ENCODE measurements at places on chromosomes 7 and 10.

DNA sequence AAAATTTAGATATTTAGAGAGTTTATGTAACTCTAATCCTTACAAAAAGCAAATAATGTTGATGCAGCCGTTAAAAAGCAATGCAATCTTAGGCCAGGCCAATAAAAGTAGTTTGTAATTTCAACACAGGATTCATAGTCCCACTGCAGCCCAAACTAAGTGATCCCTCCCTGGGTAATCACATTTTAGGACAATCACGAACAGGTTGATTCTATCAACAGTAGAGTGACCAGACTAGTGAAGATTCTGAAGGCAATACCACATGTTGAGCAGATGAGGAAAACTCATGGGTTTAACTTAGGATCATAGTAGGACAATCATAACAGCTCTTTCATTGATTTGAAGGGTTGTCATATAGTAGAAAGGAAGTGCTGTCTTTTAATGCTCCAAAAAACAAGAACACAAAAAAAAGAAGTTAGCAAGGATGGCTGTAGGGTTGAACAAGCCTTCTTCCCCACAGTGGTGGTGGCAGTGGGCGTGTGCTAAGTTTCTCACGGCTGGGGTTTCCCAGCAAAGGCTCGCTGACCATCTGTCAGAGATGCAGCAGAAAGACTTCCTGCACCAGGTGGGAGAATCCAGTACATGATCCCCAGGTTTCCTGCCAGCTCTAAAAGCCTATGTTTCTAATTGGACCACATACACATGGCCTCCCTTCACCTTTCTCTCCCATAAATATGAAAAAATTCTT lies 212.2 kb downstream of the CHRM2 start:
- DNase-seq = no peak

DNA sequence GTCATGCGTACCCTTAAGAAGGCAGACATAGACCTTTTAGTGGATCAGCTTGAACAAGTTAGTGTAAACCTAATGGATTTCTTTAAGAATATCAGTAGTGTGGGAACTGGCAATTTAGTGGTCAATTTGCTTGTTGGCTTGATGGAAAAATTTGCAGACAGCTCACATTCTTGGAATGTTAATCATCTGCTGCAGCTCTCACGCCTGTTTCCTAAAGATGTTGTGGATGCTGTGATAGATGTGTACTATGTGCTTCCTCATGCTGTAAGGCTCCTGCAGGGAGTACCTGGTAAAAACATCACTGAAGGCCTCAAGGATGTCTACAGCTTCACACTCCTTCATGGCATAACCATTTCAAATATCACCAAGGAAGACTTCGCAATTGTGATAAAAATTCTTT lies 103.4 kb downstream of the ABCA13 start:
- DNase-seq = no peak

- DNase-seq = no peak
Measured at GRCh38 chr7:135160858-135161653, 9.5 kb downstream of the CYREN start.

DNA sequence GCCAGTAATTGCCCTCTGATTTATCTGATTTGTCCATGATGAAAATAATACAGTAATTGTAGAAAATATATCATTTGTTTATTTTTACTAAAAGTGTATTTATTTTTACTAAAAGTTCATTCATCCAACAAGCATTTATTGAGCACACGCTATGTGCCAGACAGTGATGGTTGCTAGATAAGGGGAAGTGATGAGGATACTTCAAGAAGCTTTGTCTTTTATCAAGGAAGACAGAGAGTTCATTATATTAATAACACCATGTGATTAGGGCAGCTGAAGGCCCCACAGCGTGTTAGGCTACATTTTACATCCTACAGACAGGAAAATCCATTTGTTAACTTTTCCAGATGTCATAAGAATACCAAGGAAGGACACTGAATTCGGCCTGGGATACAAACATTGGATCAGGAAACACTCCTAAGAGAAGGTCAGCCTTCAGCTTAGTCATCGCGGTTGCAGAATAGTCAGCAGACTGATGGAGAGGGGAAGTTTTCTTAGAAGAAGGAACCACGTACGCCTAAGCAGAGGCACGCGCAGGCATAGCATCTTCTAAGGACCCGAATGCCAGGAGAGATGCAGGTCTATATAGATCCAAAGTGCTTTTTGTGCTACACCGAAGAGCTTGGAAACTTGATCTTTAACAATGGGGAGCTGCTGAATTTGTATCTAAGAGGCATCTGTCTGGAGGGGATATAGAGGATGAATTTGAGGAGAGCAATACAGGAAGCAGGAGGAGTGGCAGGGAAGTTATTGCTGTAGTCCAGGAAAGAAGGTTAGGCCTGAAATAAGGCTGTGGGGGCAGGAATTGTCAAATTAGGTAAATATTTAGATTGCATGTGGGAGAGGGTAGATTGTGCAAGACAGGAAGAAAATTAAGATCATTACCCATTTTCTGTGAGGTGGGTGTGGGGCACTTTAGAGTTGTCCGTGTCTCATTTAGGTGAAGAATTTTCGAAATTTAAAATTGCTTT lies 85.7 kb downstream of the LRGUK start:
- no peak for DNase-seq

DNA sequence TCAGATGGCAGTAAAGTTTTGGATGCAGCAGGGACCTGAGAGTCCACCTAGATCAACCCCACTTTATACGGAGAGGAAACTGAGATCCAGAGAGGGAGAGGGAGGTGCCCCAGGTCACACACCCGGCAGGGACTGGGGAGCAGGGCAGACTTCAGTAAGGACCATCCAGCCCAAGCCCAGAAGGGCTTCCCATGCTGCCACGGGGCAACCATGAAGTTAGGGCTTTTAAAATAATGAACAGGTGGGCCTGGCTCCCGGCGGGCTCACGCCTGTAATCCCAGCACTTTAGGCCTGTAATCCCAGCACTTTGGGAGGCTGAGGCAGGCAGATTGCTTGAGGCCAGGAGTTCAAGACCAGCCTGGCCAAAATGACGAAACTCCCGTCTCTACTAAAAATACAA lies 98.5 kb downstream of the HIP1 start:
- no peak for DNase-seq

DNA sequence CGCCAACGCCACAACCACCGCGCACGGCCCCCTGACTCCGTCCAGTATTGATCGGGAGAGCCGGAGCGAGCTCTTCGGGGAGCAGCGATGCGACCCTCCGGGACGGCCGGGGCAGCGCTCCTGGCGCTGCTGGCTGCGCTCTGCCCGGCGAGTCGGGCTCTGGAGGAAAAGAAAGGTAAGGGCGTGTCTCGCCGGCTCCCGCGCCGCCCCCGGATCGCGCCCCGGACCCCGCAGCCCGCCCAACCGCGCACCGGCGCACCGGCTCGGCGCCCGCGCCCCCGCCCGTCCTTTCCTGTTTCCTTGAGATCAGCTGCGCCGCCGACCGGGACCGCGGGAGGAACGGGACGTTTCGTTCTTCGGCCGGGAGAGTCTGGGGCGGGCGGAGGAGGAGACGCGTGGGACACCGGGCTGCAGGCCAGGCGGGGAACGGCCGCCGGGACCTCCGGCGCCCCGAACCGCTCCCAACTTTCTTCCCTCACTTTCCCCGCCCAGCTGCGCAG lies 424 bp downstream of the EGFR start:
- DNase-seq = no peak
